ENCODE measurements at places on chromosomes 2 and 18. TPM values are rescaled to one million over a fixed set of nuclear protein-coding genes. Genes with fewer than 3 reads are reported as not detected.

Gene SUMO1
- total RNA-seq = 85.5 TPM

GRCh38 chr2:43129676-43130547 lies 96.5 kb downstream of the ZFP36L2 start:
- no peak for DNase-seq

Gene DSG1
- not detected for total RNA-seq

DNA sequence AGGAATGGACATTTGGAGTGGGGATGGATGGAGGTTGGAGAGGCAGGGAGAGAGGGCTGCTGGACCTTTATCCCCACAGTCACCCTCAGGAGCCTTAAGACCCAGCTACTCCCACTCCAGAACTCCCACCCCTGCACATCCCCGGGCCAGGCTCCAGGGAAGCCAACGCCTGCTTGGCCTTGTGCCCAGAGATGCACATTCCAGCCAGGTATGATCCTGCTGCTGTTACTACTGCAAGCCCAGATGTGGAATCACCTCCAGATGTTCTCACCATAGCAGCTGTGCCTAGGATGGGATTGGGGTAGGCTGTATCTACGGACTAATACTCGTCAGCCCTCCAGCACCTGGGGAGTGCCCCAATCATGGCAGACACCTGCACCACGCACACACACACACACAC lies 71.7 kb downstream of the ZFP36L2 start:
- DNase-seq = no peak

DNA sequence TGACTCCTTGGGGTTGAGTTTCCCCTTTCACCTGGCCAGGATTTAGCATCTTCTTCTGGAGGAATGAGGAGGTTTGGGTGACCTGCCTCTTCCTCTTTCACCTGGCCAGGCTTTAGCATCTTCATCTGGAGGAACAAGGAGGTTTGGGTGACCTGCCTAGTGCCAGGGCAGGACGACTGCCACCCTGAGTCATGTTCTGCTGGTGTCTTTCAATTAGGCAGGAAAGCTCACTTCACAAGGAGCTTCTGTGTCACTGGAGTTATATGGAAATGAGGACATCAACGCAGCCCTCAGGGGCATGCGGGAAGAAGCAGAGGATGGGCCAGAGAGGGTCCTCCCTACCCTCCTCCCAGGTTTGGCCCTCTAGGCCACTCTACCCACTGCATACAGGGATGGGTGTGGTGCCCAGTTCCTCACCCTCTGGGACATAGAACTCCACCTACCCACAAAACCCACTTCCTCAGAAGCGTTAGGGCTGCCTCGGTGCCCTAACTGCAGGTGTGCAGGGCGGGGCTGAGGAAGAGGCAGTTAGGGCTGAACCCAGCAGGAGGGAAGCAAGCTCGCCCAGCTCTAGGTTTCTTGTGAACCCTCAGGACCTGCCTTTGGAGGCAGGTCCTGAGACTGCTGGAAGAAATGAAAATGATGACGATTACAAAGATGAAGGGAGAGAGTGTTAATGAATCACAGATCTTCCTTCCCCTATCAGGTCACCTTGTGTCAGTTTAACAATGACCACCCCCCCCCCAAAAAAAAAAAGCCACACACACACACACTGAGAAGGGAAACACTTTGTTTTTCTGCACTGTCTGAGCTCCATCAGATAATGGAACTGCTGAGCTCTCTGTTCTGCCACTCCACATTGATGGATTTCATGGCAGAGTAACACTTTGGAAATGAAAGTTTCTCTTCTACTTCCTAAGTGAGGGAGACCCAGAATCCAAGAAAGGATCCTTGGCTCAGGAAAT lies 71.0 kb downstream of the ARL4C start:
- DNase-seq = peak; percentile 72
